ENCODE measurements at places on chromosomes 11 and 22.

DNA sequence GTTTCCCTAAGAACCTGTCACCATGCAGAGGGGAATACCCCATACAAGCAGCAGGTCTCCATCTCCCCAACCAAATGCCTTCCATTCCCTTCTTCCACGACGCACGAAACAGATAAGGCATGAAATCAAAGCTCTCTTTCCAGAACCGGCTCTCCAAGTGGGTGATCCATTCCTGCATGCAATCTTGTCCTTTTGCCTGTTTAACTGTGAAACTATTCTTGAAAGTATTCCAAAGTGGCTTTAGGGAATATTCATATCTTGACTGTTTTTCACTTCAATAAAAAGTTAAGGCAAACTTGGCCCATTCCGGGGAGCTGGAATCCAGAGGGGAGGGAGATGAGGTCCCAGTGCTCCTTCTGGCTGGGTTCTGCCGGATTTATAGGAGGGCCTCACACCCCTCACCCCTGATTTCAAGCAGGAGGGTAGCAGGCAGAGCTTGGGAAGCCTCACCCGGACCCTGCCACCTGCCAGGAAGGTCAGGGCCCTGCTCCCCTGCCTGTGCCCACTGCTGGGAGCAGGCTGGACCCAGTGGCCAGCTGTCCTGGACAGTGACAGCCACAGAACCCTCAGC lies 60.9 kb downstream of the SCGB1A1 start:
- DNase-seq: no peak

GRCh38 chr11:60634126-60634525 lies 65.3 kb upstream of the MS4A8 start:
- no peak for DNase-seq

DNA sequence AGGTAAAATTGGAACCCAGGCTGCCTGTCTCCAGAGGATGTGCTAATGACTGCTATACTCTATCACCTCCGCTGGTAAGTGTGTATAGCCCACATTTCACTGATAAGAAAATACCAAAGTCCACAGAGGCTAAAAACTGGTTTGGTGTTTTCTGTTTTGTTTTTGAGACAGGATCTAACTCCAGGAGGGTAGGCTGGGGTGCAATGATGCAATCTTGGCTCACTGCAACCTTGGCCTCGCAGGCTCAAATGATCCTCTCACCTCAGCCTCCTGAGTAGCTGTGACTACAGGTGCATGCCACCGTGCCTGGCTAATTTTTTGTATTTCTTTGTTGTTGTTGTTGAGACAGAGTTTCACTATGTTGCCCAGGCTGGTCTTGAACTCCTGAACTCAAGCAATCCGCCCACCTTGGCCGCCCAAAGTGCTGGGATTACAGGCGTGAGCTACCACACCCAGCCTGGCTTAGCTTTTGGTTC lies 409.8 kb downstream of the LARGE1 start:
- DNase-seq: no peak

DNA sequence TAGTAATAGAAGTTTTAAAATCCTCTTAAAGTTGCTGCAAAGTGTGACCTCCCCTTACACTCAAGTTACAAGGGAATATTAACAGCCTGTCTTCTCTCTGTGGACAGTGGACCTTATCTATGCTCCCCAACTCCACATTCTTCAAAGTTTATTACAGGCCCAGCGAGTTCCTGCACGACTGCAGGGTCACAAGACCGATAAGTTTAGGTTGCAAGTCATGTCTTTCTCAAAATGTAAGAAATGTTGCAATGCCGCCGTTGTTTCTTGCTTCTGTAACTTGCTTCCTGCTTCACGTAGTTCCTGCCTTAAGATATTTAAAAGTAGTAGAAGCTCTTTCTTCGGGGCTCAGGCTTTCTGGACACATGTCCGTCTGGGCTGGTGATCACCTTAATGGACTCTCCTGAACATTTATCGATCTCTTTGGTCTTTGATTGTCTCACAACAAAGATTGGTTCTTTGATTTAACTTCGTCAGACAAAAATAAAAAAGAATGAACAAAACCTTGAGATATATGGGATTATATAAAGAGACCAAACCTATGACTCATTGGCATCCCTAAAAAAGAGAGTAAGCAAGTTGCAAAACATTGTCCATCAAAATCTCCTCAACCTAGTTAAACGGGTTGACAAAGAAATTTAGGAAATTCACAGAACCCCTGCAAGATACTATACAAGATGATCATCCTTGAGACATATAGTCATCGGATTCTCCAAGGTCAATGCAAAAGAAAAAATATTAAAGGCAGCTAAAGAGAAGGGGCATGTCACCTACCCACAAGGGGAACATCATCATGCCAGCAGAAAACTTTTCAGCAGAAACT lies 45.4 kb upstream of the GLYAT start:
- no peak for DNase-seq

DNA sequence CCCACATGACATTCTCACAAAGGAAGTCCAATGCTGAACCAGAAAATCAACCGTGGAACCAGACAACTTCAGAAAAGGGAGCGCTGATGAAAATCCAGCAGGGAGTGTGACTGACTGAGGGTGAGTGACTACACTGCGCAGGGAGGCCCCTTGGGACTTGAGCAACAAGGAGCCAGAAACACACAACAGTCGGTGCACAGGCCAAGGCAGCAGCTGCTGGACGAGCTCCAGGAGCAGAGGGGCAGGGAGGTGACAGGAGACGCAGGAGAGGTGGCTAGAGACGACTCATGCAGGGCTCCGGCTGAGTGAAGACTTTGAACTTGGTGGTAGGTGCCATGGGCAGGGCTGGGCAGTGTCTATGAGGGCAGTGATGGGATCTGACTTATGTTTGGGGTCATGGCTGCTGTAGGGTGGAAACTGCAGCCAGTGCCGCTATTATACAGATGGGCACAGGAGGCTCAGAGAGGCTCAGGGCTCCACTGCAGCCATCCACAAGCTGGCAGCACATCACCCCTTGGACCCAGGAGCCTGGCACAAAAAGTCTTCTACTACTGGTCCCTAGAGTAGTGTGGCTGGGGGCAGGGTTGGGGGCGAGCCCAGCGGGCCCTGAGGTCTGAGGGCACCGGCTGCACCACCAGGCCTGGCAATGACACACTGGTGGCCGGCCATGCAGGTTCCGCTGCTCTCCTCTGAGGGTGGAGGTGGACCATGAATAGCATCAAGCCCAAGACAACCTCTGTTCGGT lies 10.3 kb upstream of the FADD start:
- DNase-seq: no peak

DNA sequence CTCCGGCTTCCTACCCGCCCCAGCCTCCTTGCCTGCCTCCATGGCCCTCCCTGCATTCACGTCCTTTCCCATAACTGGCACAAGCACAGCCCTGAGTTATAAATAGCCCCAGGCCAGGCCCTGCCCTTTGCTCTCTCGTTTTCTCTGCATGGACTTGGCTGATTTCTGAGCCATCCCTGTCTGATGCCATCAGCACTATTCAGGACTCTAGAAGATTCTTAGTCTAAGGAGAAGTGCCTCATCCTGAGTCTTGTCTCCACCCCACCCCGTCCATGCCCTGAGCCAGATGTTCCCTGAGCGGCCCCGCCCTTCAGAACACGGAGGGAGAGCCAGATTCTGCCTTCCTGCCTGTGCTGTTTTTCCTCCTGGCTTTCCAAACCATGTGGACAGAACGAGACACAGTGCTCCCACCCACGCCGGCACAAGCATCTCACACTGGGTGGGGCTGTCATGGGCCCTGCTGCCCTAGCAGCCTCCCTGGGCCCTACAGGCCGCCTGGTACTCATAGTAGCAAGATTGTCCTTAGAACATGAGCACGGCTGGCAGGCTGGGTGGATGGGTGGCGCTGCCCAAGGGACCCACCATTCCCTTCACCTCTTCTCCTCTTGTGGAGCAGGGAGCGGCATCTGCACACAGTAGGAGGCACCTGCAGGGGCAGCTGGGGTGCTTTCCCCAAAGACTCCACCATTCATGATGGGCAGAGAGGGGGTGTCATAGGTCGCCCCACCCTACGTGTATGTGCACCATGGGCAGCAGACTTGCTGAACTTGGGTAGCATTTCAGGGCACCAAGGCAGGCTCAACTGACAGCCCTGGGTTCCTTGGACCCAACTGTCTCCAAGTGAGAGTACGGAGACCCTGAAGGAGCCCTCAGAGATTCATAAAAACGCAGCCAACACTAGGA lies 76.9 kb downstream of the BCR start:
- DNase-seq: no peak

GRCh38 chr22:39718206-39718605 lies 147.7 kb downstream of the CACNA1I start:
- no peak for DNase-seq

- no peak for DNase-seq
Observed at GRCh38 chr11:58059007-58059350, 28.2 kb downstream of the OR6Q1 start.

DNA sequence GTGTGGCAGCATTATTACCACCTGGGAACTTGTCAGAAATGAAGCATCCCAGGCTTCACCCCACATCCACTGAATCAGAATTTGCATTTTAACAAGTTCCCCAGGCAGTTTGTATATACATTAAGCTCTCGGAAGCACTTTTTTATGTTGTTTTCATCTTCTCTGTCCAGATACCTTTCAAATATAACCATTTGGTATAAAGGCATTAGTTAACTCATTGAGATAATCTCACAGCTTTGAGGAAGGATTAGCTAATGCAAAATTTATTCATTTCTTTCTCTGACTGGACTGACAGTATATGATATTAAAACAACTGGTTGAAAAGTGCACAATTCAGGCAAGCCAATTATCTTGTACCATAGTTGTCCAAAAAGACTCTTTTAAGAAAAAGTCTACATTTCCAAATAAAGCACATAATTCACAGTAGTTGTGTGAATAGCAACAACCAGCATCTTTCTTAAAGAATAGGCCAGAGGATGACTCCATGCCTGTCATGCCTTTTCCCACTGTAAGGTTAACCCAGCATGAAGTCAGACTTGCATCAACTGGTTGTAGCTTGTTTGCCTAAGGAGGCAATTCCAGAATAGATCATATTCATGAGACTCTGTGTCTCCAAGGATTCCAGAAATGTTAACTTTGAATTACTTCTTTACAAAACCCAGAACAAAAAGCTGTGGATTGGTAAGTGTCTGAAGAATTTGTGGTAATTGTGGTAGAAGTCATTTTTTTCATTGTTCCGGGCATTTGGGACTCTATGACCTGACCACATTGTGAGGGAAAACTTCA lies 254.3 kb upstream of the SESN3 start:
- DNase-seq: no peak

DNA sequence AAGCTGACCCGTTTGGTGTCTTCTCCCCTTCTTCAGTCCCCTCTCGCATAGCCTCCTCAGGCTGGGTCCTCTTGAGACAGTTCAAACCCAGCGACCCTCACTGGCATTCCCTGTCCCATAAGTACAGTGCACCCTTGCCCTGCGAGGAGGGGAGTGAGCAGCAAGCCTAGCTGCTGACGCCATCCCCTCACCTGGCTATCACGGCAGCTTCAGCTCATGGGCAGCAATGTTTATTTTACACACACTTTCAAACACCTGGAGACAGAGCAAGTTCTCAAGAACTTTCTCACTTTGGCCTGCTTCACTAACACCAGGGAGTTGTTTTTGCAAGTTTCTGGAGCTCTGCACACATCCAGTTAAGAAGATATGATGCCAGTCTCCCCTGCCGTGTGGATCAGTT lies 189.6 kb upstream of the E2F8 start:
- no peak for DNase-seq

DNA sequence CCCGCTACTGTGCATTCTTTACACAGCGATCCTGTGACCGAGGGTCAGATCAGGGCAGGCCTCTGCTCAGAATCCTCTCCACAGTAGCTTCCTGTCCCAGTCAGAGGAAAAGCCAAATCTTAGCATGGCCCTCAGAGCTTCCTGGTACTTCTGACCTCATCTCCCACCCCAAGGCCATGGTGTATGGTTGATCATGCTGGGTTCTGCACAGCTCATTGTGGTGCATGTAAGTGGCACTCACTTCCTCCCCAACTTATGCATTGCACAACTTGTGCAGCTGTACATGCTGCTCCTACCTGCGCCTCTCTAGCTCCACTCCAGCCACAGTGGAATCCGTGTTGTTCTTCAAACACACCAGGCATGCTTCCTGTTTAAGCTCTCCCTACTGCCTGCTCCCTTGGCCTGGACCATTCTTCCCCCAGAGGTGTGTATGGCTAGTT lies 20.3 kb downstream of the BMAL1 start:
- no peak for DNase-seq

DNA sequence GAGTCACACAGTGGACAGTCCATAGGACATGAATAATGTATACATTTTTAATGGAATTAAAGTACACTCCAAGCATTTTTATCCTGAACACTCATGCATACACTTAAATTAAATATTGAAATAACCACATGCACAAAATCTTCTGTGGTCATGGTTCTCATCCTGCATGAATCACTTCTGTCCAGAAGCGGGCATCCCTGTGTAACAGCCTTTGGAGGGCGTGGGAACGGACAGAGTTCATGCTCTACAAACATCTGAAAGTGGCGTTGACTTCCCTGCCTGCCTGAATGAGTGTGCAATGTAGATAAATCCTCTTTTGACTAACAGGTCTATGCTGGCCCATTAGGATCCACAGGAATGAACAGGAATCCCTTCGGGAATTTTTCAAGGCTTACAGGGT lies 780.2 kb downstream of the BRD1 start:
- no peak for DNase-seq

DNA sequence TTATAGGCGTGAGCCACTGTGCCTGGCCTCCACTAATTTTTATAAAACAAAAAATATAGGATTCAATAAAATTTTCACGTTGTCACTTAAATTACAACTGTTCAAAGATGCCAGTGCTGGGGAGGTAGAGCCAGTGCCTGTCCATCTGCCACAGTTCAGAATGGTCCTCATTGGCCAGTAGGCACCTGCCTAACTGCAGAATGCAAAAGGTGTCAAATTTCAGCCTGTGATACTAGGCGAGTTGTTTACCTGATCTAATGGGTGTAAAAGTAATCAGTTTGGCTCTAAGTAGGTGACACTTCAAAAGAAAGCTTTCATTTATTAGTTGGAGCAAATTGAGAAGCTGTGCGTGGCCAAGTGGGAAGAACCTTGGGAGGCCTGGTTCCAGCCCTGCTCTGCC lies 2.4 kb downstream of the SMARCB1 start:
- no peak for DNase-seq

DNA sequence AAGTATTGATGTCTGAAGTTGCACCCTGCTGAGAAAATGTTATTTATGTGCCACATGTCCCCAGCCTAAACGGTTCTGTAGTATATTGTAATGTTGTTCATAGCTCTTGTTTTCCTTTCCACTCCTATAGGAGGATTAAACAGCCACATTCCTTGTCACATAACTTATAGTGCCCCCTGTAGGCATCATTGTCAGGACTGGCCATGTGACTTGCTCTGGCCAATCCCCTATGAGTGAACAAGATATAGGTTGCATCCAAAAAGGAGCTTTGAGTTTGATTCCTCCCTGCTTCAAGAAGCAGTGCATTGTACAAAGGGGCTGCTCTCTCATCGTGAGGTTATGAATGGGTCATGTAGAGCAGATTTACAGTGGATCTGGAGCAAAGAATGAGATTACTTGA lies 717.6 kb upstream of the ANO5 start:
- DNase-seq: no peak

- no peak for DNase-seq
Observed at GRCh38 chr11:360326-361280, 8.7 kb upstream of the B4GALNT4 start.
